ENCODE measurements at places on chromosomes 2 and 18.
A peak's percentile ranks its signal among the peaks of the same experiment; 100 is the strongest.

- DNase-seq, result no peak
Observed at GRCh38 chr2:126888046-126888445, 10.6 kb upstream of the TEX51 start.

- no peak for DNase-seq
Observed at GRCh38 chr2:220552790-220553535, 925.5 kb downstream of the SLC4A3 start.

- DNase-seq, result no peak
Observed at GRCh38 chr2:104447831-104448434, 406.0 kb upstream of the POU3F3 start.

DNA sequence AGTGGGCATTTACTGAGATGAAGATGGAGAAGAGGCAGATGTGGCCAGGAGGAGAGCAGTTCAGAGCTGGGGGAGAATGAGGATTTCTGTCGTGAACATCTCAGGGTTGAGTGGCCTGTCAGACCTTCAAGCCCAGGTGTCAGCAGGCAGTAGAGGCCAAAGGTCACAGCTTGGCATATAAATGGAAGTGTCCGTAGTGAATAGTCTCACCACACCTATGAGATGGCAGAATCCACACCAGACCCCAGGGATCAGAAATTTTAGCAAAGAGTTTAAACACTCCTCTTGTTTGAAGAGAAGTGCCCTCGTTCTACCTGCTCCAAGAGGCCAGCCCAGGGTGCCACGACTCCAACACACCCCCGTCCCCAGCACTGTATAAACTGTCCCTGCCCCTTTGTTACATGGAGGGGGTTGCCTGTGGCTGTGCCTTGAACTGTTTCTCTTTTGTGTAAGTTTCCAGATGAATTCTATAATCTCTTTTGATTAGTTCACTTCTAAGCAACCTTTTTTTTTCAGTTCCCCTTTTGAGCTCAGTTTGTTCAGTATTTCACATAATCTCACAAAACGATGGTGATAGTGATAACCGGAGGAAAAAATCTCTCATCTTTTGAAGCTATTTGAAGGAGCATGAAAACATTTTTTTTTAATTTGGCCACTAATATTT is 69.0 kb upstream of the TTC39C start:
- no peak for DNase-seq

DNA sequence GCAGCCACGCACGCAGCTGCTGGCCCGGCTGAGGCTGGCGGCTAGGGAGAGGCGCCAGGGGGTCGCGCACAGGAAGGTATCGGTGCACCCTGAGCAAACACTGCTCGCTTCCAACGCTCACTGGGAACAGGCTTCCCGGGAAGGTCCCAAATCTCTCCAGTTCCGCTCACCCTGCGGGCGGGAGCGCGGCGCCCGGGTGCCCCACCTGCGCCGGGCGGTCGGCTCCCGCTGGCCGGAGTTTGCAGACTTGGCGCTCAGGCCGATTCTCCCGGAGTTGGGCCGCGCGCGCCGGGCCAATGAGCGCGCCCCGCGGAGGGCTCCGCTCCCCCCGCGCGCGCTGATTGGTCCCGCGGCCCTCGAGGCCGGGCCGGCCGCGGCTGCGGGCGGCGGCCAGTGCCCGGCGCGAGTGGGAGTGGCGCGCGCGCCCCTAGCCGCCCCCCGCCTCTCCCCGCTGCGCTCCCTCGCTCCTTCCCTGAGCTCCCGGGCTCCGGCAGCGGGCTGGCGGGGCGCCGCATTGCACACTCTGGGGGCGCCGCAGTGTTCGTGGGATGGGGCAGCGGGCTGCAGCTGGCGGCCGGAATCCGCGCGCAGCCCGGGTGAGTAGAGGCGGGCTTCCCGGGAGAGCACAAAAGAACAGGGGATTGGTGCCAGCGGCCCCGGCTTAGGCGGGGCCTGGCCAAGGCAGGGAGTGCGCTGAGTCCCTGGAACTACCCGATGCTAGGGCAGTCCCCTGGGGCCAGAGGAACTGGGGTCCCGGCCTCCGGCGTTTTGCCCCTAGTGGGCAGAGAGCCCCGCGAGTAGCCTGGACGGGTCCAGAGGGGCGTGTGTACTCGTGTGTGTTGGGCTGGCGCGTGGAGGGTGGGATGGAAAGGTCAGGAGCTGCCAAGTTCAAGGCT is at the start of gene LYPD6:
LYPD6 (plus strand) TSS at position 461 of the 896 bp plus-strand sequence. CDS start 107,122 bp downstream, outside the sequence.
- DNase-seq, result peak; percentile 34

GRCh38 chr2:111031546-111032478 is 88.9 kb upstream of the BCL2L11 start:
- DNase-seq, result no peak

- DNase-seq, result peak; percentile 93
Observed at GRCh38 chr18:48002933-48003365, 72.5 kb upstream of the SMAD2 start.

GRCh38 chr2:101419096-101419663 is 31.9 kb upstream of the CREG2 start:
- DNase-seq, result peak; percentile 21

DNA sequence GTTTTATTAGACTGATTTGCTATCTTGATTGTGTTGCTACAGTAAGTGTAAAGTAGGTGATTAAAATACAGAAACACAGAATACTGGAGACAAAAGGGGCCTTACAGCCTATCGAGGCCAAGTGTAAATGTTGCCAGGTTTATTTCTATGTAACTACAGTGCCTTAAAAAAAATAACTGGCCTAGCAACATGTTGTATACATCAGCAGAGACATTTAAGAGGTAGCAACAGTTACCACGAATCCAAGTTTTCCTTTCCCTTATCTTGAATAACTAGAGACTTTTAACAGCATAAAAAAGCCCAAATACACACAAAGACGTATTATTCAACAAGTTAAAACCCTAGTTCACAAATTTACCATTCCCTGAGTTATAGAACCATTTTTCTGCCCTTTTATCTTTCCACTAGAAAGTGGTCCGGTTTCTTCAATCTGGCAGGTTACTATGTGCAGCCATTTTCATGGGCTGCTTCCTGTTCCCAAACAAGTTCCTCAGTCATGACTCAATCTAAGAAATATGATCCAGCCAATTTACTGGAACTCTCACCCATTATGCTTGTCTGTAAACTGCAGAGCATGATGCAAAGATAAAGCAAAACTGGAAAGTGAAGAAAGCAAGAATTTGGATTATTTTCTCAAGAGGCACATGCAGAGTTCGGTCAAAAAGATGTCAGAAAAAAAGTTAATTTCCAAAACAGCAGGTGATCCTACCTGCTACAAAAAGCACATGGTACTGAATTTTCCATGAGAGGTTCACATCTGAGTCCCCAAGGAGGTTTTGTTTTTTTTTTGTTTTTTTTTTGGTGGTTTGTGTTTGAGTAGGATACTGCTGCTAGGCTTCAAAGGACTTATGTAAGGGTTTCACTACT is 22.2 kb downstream of the NFE2L2 start:
- peak; percentile 90 for DNase-seq

- no peak for DNase-seq
Observed at GRCh38 chr2:188974164-188974563, at the start of gene COL3A1. Gene COL3A1 (plus strand): TSS chr2:188974373. CDS start chr2:188974490, 117 bp downstream.

DNA sequence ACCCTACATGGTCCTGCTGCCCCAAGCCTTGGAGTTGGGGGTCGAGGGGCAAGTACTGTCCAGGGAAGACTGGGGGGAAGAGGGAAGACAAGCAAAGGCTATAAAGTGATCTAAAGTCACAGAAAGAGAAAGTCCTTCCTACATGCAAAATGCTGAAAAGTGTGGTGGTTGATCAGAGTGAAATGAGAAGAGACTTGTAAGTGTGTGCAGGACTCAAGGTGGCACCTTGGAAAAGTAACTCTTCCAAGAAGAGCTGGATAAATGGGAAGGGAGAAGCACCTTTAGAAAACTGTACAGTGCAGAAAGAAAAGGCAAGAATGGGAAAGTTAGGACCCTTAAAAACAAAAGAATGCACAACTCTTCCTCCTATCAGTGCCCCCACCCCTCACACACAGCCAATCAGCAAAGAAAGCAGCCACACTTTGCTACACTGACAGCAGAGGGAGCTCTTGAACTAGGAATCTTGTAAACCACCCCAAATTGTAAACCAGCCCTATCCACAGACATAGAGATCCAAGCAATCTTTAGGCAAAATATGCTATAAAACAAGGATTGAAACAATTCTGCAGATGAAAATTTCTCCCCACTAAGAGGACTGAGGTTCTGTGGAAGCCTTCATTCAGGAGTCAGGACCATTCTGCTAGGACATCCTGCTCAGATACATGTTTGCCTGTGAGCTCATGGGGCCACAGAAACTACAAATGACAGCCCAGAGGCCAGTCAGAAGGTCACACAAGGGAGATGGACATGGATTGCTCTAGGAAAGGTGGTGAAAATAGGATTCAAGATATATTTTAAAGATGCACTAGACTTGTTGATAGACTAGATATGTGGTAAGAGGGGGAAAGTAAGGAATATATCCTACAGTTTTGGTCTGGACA is 146.4 kb downstream of the FTCDNL1 start:
- DNase-seq, result no peak

GRCh38 chr2:192499476-192499875 is 304.7 kb upstream of the TMEFF2 start:
- peak; percentile 94 for DNase-seq
